NCI-H510A treated with DMSO at 0.1 percent for 48 hours (cell line): ENCODE measurements at places on chromosomes 13 and 19.

DNA sequence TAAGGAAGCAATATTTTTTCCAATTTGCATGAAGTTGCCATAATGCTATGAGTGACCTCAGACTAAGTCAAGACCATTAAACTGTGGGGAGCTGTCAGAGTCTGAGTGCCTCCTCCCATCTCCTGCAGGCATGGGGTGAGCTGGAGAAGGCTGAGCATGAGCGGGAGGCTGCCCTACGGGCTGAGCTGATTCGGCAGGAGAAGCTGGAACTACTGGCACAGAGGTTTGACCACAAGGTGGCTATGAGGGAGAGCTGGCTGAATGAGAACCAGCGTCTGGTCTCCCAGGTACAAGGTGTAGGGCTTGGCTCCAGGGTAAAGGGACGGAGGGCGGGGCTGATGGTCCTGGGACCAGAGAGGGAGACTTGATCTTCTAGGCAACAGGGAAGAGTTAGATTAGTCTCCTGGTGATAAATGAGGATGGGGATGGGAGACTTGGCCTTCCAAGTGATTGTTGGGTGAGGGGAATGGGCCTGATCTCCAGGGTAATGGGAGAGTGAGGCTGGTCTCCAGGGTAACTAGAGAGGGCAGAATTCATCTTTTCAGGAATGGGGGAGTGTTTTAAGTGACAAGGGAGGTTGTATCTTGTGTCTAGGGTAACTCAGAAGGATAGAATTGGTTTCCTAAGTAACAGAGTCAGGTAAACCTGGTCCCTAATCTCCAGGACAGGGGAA is 36.0 kb downstream of the SPTBN4 start:
- DNase-seq, result peak; percentile 8

- DNase-seq, result no peak
Measured at GRCh38 chr13:73960474-73960873, 173.7 kb downstream of the KLF12 start.

GRCh38 chr19:16263141-16263761 is 61.4 kb upstream of the KLF2 start:
- DNase-seq, result no peak

DNA sequence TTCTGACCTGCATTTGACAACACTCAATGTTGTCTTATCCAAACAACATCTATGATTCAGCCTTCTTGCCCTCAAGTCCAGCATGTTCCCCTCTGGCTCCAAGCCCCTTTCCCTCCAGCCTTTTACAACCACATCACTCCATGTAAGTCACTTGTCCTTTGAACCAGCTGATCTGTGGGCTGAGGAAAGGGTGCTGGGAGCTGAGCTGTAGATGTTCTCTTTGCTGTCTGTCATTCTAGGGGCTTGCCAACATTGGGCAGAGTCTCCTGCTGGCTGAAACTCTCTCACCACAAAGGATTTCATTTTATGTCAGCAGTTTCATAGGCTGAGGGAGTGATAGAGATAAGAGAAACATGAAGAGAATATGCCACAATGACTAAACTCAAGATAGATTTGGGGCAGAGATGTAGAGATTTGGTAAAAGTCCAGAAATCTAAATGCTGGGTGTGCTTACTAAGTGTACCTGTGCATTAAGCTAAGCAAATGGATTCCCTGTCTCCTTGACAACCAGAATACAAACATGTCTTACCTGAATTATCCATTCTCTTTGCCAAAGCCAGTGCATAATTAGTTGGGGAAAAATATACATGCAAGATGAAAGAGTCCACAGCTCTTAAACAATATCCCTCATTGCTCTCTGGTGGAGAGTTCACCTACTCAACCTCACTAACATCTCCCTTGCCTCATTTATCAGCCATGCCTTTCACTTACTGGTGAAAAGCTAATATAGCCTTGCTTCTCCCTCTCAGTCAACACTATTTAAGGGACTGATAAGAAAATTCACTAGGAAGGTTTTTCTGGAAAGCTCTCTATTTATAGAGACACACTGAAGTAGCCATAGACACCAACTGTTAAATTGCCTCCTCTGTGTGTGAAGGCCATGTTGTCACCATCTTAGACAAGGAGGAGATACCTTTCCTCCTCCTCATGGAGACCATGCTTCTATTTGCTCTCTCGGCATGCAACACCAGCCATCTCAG is 175.5 kb upstream of the SERP2 start:
- no peak for DNase-seq

GRCh38 chr13:111383591-111384440 is 63.4 kb downstream of the TEX29 start:
- DNase-seq, result no peak

DNA sequence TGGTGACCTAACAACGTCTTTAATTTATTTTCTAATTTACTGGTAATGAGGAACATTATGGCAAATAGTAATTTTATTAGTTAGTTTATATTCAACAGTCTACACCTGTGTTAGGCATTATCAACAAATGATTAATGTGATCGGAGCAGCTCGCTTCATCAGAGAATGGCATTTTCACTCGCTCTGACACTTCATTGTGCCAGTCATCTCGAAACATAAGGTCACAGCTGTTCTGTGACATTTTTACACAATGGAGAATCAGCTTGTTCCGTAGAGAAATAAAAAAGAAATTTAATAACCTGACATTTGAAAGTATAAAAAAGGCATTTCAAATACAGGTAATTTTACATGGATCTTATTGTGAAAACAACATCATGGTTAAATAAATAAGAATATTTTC is 858.4 kb downstream of the SLITRK6 start:
- DNase-seq, result no peak

- no peak for DNase-seq
Measured at GRCh38 chr19:40365613-40366401, 17.3 kb downstream of the PLD3 start.

- no peak for DNase-seq
Measured at GRCh38 chr13:53941588-53942190, 913.1 kb downstream of the OLFM4 start.

GRCh38 chr19:17339088-17339741 is 1.9 kb downstream of the GTPBP3 start:
- no peak for DNase-seq
